ENCODE measurements at places on chromosomes 6 and 20.
A peak's percentile ranks its signal among the peaks of the same experiment; 100 is the strongest.

DNA sequence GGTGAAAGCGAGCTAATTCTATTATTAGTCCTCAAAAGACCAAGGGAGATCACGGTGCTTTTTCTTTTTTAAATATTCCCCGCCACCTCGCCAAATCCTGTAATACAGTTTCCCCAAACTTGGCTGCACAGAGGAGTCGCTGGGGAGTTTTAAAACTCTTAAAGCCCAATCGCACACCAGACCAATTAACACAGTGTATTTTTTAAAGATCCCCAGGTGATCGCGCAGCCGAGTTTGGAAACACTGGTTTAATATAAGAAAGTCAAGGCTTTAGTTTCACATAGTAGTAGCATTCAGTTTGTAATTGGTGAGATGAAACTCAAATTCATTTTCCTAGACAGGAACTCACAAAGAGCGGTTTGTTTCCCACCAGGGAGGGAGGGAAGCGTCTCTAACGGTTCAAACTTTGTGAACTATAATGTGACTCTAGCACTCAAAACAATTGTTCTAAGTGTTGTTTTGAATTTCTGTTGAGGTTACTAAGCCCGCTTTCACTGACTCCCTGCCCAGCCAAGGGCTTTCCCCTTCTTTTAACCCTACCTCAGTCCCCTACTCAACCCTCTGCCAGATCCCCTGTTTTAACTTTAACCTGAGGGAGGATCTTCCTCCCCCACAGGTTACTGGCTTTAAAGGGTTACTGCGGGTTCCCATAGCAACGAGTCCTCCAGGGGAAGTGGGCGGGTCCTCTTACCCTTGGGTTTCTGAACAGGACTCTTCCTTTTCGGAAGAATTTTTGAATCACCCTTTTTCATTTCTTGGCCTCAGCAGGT is 25.7 kb upstream of the BTBD3 start:
- peak; percentile 79 for DNase-seq

DNA sequence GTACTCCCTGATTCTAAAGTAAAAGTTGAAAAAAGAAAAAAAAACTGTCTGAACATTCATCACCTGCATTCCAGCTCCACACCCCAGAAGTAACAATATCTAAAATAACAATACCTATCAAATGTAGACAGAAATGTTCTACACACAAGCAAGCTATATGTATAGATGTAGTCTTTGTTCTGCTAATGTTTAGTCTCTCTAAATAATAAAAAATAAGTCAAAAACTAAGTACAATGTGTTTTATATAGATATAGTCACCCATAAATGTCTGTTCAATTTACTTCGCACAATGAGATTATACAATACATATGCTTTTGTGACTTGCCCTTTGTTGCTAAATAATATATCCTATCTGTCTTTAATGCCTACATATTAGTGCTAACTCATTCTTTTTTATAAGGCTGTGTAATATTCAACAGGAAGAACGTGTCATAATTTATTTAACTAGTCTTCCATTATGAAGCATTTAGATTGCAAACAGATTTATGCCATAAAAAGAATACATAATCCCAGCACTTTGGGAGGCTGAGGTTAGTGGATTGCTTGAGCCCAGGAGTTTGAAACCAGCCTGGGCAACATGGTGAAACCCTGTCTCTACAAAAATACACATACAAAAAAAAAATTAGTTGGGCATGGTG is 216.2 kb upstream of the ZNF217 start:
- peak; percentile 53 for DNase-seq

- no peak for DNase-seq
Observed at GRCh38 chr20:37288091-37288490, 1.4 kb upstream of the MANBAL start.

DNA sequence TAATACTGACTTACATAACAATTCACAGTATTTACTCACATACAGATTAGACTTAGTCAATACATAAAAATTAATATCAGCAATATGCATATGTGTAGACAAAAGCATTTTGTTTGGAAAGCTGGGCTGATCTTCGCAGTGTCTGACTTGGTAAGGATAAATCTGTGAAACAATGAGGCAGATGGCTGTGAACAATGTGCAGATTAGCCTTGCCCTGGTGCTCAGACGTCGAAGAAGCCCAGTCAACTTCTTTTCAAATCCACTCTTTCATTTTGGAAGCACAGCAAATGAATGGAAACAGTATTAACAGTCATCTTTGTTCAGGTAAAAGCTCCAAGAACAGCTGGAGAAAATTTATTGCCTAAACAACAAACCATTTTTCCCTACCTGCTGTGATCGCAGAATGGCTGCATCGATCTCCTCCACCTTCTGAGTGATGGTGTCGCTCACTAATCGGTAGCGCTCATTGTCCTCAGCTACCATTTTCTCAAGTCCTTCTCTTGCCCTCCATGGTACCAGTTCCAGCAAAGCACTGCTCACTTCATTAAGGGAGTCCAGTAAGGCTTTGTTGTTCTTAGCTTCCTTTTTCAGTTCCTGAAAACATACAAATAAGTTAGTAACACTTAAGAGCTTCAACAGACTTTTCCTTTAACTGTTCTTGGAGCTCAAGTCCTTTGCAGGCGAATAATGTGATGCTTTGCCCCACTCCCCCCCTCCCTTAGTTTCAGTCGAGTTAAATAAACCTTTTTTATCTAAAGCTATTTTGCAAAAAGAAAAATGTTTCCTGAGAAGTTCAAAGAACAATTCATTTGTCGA is 116.5 kb downstream of the DST start:
- no peak for DNase-seq

DNA sequence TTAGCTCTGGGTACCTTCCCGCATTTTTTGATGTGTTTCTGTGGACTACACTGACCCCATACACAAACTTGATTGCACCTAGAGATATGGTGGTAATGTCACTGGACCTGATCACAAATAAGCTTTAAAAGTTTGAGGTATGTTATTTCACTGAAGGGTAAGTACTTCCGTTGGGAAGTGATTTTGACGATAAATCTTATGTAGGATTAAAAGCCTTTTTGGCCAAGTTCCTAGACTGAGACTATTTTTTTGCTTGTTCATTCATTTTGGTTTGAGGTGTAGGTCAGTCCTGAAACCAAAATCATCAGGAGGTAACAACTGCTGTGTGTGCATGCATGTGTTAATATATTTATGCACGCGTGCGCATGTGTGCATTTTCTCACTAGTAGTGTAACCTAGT is 336.3 kb downstream of the TFAP2A start:
- DNase-seq, result no peak

DNA sequence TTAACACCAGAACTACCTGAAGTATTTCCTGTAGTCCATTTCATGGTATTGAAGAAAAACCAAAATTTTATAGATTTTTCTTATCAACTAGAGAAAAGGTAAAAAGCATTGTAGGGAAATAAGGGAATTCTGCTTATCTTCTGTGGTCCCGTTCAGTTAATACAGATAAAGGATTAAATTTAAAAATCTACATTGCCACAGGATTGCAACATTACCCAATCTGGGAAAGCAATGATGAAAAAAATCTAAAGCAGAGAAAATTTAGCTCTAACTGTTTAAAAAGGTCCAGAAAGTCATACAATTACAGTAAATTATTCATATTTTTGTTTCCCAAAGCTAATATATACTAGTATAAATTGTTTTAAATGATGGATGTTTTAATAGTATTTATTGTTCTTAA is 18.0 kb downstream of the POLH start:
- DNase-seq, result no peak

GRCh38 chr20:56974499-56975250 is 291.8 kb downstream of the BMP7 start:
- DNase-seq, result peak; percentile 69

GRCh38 chr6:108576709-108577108 is 16.0 kb downstream of the FOXO3 start:
- no peak for DNase-seq

DNA sequence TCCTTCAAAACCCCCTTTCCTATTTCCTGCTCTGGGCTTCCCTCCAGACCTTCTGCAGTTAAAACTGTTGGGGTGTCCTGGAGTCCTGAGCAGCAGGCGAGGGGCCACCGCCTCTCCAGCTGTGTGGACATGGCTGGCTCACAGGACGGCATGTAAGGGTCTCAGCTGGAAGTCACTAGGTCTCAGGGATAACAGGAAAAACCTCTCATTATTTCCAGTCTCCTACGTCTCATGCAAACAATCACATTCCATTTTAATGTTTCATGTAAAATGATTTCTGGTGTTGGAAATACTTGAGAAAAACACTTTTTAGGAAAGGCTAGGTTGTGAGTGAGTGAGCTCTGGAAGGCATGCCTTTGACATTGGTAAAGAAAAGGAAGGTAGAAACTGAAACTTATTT is 158.7 kb downstream of the SCML4 start:
- DNase-seq, result peak; percentile 56

GRCh38 chr6:47034926-47035325 is 7.2 kb downstream of the ADGRF1 start:
- peak; percentile 97 for DNase-seq

DNA sequence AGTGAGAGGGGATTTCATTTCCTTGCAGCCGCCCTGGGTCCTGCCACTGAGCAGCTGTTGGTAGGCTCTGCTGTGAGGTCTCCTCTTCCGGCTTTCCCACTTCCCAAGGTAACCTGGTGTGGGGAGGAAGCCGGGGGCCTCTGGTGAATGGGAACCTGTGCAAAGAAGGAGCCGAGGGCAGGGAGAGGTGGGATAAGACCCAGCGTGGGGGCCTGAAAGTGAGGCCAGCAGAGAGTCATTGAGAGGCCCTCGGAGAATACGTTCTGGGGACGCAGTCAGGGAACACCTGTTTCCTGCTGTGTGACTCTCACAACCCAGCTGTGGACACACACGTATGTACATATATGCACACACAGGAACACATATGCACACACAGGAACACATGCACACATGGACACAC is 100.7 kb downstream of the CDH26 start:
- no peak for DNase-seq

- no peak for DNase-seq
Observed at GRCh38 chr6:17871189-17871519, 116.3 kb downstream of the KIF13A start.

- DNase-seq, result no peak
Observed at GRCh38 chr20:63345328-63346100, 15.6 kb downstream of the CHRNA4 start.

GRCh38 chr6:23174781-23175361 is 605.5 kb downstream of the HDGFL1 start:
- peak; percentile 97 for DNase-seq

GRCh38 chr6:169986171-169986847 is 234.9 kb downstream of the ERMARD start:
- DNase-seq, result no peak

GRCh38 chr20:15374682-15375081 is 1037.3 kb upstream of the FLRT3 start:
- DNase-seq, result no peak

DNA sequence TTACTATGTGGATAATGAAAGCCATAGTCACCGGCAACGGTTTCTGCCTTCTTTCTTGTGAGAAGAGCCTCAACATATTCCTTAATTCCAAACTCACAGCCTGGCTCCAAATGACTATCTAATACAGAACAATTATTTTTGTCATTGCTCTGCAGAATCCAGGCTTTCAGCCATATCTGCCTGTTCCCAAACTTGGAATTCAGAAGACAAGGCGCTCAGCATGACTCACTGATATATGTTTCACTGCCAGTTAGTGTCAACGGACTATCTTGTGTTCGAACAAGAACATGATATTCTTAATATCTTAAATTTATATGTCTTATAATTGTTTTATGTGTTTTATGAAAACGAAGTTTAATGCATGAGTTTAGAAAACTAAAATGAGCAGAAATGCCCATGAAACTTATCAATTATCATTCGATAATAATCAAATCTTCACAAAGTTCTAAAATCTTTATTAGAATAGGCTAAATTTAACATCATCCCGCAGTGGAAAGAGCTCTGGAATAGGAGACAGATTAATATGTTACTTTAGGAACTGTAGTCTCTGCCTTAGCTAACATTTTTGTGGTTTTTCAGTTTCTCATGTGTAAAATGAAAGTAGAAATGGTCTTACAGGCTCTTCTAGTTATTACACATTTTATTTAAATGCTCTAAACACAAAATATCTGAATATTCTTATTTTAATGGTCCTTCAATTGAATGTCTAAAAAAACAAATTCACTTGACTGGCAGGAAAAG is 669.3 kb upstream of the GJE1 start:
- peak; percentile 59 for DNase-seq

GRCh38 chr6:35300848-35301247 is 3.2 kb downstream of the DEF6 start:
- no peak for DNase-seq

DNA sequence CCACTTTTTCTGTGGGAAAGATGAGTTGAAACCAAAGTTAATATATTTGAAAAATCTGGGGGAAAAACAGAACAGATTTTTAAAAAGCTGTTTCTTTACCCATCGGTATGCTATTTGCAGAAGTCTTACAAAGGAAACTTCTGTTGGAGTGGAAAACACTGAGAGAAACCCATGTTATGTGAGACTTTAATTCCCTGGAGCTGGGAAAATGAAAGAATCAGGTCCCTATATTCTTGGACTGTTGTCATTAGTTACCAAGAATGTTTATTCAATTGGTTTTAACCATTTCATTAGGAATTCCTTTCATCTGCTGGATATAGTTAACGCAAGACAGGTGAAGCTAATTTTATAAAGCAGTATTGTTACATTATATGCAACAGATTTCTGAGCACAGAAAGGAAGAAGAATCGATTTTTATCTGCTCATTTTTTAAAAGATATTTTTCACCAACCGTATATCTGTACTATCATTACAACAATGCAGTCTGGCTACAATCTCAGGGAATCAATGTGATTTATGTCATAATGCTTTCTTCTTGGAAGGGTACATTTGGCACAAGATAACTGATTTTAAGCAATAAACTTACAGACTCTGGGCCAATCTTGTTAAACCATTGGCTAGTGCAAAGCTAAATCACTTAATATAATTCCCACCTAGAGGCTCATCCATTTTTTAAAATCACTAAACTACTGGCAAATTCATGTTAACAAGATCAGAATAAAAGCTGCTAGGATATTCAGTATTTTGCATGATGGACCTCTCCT is 170.0 kb downstream of the MOXD1 start:
- no peak for DNase-seq

DNA sequence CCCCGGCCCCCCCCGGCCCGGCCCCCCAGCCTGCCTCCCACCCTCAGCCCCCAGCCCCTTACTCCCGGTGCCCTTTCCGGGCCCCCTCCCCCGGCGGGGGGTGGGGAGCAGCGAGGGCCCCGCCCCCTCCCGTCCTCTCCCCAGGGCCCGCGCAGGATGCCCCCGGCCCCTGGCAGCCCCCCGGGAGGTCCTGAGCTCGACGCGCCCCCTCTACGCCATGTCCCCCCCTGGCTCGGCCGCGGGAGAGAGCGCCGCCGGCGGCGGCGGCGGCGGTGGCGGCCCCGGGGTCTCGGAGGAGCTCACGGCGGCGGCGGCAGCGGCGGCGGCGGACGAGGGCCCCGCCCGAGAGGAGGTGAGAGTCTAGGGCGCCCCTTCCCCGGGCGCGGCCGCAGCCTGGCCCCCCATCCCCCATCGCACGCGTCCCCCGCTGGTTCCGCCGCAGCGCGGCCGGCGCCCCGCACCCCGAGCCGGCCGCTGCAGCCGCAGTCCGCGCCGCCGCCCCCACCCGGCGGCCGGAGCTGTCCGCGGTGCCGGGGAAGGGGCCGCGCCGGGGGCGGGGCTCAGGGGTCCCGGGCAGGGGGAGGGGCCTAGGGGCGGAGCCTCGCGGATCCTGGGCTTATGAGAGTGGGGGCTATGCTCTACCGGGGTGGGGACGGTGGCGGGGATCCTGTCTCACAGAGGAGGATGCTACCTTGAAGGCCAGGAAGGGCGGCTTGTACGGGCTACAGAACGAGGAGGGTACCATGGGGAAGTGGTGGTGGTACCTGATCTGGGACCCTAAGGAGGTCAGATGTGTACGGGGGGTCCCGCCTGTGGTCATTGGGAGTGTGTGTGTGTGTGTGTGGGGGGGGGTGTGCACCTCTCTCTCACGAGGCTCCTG is 516 bp downstream of the TMEM151B start:
- no peak for DNase-seq

All from EH (cell line).